Activated naive CD8-positive, alpha-beta T cell treated with anti-CD3 and anti-CD28 coated beads for 36 hours (primary cell): ENCODE measurements at places on chromosomes 4 and X. TPM values are rescaled to one million over a fixed set of nuclear protein-coding genes. Genes with fewer than 3 reads are reported as not detected.

Gene MAGEB6B
- total RNA-seq, result not detected

Gene DMRTC1
- total RNA-seq, result not detected

Gene COL4A5
- not detected for total RNA-seq

Gene DDX53
- total RNA-seq, result not detected

Gene P2RY8
- 12.5 TPM for total RNA-seq

DNA sequence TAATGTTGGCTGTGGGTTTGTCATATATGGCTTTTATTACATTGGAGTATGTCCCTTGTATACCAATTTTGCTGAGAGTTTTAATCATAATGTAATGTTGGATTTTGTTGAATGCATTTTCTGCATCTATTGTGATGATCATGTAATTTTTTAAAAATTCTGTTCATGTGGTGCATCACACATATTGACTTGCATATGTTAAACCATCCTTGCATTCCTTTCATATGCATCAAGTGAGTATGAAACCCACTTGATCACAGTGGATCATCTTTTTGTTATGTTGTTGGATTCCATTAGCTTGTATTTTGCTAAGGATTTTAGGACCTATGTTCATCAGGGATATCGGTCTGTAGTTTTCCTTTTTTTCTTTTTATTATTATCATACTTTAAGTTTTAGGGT, 12.1 kb downstream of the HEPH start:
- DNase-seq, result no peak

GRCh38 chr4:128942607-128943006, 133.1 kb downstream of the JADE1 start:
- DNase-seq, result no peak

DNA sequence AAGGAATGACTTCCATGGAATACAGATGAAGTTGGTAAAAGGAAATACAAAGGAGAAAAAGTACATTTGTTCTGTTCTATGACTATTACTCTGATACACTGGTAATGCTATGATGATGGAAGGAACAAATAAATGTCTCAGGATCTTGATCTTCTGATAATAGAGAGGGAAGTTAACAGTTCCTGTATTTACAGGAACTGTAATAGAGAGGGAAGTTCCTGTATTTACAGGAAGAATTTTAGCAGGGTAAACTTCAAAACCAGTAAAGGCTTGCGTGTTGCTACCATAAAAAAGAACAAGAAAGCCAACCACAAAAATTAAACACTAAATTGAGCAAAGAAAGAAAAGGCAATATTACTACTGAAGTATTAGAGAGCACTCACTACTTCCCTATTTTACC, 91.7 kb upstream of the HPGD start:
- DNase-seq, result no peak

GRCh38 chrX:131565909-131566308, 22.0 kb downstream of the OR13H1 start:
- DNase-seq, result no peak

GRCh38 chr4:101419336-101420135, 72.2 kb upstream of the PPP3CA start:
- no peak for DNase-seq

DNA sequence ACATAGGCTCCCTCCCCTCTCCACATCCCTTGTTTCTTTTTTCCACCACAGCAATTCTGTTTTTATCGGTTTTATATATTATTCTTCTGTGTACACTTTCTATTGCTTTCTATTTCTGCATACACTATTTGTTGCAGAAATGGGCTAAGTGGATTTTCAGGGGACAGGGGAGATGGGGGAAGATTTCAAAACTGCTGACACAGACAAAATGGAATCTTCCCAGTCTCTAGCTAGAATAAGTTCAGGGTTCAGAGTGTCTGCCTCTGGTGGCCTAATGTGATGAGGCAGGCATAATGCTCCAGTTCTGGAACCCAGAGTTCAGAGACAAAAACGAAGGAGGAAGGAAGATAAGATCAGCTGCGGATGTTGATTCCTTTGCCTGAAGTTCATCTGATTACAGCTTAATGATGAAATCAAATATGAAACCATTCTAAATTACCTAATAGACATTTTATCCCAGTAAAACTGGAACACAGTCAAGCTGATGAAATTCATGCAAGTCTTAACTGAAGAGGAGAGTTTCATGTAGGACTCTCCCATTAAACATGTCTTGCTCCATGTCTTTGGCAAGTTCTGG, 447.1 kb downstream of the AFF2 start:
- no peak for DNase-seq

DNA sequence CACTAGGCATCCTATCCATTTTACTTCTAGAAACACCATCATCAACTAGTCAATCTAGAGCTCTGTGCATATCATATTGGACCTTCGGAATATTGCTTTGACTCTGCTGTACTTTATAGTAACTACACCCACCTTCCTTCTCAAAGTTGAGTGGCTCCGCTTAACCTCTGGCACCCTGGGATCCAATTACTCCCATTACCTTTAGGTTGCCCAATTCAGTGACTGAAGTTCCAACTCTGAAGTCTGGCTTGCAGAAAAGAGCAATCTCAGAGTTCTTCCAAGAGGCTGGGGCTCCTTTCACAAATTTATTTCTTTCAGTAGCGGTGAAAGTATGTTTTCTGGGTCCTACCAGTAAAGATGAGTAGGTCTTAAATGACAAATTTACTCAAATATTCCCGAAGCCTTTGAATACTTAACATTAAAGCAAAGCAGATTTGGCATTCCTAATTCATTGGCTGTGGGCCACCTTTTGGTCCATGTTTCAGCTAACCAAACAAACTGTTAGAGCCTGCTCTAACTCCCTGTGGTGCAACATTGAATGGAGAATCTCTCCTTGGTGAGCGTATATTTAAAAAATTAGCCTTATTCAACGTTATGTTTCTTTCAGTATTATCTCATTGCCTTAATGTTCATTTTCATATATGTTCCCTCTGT, 1215.8 kb downstream of the RAPGEF2 start:
- DNase-seq, result no peak

DNA sequence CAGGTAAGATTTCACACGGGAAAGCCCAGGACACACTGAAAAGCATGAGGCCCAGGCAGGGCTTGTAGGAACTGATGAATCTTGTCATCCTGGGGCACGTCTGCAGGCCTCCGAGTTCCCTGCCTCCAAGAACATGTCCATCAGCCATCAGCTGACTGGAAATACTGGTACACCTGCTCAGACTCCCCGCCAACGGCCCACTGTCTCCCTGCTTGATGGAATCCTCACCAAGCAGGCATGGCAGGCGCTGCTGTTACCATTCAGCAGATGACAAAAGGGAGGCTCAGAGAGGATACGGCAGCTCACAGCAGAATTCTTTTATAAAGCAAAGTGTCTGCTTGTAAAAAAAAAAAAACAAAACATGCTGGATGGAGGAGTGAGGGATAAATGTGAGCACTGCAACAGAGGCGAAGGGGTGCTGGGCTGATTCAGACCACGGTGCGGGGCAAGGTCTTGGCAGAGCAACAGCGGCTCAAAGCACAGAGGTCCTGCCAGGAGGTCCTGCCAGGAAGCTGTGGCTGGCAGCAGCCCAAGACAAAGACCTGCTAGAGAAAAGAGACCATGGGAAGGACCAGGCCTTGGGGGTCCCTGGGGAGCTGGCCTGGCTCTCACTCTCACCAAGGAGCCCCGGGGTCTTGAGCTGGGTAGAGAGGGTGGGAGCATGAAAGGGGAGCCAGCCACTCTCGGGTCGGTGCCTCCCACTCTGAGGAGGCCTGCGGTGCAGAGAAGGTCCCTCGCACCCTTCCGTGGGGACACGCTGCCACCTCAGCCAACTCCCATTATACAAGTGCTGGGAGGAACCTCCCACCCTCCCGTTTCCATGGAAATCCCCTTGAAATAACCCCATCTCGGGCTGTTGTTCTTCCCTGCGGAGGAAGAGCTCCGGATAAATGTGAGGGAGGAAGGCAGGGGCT, 25.6 kb downstream of the PPP2R2C start:
- no peak for DNase-seq

- DNase-seq, result no peak
Observed at GRCh38 chr4:171024720-171025303, 788.4 kb upstream of the GALNTL6 start.

- DNase-seq, result no peak
Observed at GRCh38 chrX:148314876-148315275, 185.5 kb upstream of the AFF2 start.

DNA sequence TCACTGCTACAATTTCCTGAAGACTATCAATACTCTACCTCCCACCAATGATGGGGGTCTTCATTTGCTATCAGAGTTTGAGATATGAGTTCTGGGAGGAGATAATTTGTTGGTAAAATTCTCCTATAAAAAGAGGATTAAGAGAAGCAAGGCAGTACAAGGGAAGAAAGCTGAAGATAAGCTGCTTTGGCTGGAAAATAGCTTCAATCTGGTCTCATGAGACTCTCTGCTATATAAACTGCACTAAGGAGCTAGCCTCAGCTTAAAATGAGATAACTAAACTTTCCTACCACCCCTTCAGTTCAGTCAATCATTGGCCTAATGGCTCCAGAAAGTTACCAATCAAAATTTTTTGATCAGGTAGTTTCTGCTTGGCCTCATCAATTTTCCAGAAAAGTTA, 2105.0 kb downstream of the ARAP2 start:
- DNase-seq, result no peak

DNA sequence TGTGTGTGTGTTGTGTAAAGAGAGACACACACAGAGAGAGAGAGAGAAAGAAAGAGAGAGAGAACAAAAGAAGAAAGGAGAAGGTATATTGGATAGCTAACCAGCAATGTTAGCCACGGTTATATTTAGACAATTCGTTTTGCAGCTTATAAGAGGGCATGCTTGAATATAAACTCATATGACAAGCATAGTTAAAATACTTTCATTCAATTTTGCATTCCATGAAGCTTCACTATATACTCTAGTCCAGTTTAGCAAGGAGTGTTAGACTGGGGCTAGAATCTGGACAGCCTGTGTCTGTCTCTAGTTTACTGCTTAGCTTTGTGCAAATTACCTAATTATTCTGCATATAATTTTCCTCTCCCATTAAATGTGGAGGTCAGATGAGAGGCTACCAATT, 525.9 kb upstream of the ZFP42 start:
- no peak for DNase-seq

DNA sequence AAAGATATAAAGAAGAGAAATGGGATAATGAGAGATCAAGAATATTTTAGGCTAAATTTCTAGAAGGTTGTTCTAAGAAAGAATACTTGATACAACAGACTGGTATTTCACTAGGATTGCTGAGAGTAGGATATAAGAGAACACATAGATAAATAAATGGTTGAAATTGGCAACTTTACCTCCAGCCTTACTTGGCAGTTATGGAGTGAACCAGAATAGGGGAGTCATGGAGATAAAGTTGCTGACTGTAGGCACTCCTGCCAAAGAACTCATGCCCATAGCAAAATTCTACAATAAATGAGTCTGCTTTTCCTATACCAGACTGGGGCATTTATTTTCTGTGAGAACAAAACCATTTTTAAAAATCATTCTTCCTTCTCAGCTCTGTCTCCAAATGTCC, 26.4 kb upstream of the MMRN1 start:
- DNase-seq, result no peak

GRCh38 chrX:12910423-12911121, 4.2 kb downstream of the TLR8 start:
- no peak for DNase-seq

GRCh38 chrX:86121916-86122315, 26.3 kb upstream of the DACH2 start:
- no peak for DNase-seq

- peak; percentile 57 for DNase-seq
Observed at GRCh38 chr4:7043284-7044136, at the start of gene TADA2B. TSS of gene TADA2B (plus strand) at chr4:7043372. CDS start at chr4:7043580, 208 bp downstream.

DNA sequence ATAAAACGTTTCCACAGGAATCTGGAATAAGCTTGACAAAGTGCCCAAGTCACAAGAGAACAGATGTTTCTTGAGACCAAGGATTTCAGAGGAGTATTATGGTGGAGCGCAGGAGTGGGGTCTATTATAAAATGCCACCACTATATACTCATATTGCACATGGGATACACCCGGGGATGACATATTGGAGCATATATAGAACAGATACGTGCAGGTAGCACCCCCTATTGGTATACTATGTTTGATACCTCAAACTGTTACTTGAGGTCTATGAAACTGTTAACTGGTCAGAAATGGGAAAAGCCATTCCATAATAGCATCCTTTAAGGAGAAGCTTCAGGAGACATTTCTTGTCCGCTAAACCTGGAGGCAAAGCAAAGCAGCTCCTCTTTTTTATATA, 86.0 kb downstream of the PCYT1B start:
- DNase-seq, result no peak

- DNase-seq, result no peak
Observed at GRCh38 chrX:100939333-100939732, 10.6 kb upstream of the XKRX start.

- DNase-seq, result no peak
Observed at GRCh38 chr4:159606835-159607234, 504.0 kb downstream of the RAPGEF2 start.

DNA sequence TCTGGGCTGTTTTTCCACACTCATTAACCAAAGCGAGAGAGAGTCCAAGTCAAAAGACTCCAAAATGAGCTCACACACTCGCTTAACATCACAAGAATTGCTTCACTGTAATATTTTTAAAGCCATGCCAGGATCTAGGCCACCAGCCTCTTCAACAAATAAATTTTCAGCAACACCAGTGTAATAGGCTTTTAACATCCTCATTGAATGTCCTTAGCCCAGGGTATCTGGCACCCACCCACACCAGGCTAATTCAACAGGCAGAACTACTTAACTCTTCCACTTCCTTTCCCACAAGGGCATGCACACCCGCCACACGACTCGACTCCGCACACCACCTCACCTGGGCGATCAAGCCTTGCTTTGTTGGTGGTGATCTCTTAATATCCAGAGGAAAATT, 34.2 kb downstream of the FAT1 start:
- DNase-seq, result no peak

GRCh38 chr4:174282836-174283506, 496 bp downstream of the FBXO8 start:
- DNase-seq, result peak; percentile 75

GRCh38 chrX:150842198-150842685, 56.2 kb downstream of the CD99L2 start:
- no peak for DNase-seq

DNA sequence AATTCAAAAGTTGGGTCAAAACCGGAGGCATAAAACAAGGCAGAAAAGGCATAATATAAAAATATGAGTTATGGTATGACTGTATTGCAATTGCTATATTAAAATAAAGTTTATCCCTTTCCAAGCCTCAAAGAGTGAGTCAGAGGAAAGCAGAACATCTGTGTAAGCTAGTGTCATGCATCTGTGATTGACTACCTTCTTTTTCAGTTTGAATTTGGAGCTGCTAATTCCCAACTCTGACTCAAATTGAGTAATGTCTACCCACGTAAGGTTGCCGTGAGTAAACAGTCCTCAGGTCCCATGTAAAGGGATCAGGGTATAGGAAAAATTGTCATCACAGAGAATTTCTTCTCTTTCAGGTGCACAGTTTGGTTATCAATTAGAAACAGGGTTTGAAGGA, 6.5 kb upstream of the SLITRK4 start:
- no peak for DNase-seq
